ENCODE measurements at places on chromosomes 16 and 17.

- no peak for DNase-seq
Measured at GRCh38 chr16:55500530-55501011, 8.3 kb upstream of the LPCAT2 start.

DNA sequence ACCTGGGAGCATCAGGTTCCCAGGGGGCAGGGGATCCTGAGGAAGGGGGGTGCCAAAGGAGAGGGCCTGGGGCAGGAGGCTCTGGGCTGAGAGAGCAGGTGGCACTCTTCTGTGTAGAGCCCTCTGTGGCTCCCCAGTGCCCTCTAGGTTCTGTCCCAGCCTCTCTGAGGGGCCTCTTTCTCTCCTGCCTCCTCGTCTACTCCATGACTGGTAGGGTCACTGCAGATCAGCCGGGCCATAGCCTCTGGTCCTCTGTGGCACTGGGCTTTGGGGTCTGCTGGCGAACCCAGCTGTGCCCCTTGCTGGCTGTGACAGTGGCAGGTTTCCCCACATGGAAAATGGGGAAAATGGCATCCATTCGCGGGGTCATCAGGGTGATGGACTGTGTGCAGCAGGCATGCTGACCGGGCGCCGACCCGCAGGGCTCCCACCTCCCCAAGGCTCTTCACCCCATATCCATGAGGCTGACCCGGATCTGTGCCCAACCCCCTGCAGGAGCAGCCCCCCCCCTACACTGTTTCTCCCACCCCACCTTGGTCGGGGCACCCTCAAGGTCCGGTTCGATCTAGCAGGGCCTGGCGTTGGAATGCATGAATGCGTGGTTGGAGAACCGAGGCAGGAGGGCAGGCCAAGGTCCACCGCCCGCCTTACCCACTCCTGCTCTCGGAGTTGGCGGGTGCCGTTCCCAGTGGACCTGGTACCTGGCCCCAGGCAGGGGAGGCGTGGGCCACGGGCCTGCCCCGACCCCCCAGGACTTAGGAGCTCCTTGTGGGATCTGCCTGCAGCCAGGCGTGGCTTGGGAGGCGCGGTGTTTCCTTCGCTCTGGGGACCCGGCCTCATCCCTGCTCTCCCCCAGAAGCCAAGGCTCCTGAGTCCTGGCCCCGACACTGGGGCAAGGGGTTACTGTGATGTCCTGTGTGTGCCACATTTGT, 6.5 kb downstream of the GLIS2 start:
- no peak for DNase-seq

- no peak for DNase-seq
Measured at GRCh38 chr17:13490906-13491482, 110.7 kb downstream of the HS3ST3A1 start.

DNA sequence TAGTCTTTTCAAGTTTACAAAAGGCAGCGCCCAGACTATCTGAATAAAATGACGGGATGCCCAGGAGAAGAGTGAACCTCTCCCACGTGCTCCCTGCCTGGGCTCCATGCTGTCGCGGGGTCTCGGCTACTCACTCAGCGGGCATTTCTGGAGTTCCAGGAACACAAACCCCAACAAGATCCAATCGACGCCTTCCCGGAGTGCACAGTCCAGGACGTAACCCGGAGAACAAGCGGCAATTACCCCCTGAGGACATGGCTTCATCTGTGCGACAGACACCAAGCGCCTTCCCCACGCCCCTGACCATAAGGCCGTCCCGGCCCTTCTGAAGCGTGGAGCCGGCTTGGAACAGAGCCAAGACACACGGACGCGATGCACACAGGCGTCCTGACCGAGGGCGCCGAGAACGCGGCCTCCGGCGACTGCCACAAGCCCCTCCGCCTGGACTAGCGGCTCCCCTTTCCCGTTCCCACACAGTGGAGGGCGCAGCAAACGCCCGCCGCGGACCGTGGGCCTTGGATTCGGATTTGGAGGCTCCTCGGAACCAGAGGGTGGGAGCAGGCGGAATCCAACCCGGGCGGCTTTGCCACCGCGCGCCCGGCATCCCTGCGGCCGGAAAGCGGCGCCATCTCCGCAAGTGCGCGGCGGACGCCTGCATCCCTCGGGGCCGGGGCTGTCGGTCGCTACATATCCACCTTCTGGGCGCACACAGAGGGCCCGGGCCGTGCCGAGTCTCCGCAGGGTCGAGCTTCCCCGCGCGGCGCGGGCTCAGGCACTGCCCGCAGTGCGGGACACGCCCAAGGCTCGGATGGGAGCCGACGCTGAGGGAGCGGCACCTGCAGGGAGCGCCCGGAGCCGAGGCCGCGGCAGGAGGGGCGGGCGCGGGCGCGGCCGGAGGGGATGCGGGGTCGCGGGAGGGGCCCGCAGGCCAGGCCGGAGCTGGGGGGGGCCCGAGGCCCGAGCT, 725 bp downstream of the ABCA3 start:
- peak; percentile 65 for DNase-seq

DNA sequence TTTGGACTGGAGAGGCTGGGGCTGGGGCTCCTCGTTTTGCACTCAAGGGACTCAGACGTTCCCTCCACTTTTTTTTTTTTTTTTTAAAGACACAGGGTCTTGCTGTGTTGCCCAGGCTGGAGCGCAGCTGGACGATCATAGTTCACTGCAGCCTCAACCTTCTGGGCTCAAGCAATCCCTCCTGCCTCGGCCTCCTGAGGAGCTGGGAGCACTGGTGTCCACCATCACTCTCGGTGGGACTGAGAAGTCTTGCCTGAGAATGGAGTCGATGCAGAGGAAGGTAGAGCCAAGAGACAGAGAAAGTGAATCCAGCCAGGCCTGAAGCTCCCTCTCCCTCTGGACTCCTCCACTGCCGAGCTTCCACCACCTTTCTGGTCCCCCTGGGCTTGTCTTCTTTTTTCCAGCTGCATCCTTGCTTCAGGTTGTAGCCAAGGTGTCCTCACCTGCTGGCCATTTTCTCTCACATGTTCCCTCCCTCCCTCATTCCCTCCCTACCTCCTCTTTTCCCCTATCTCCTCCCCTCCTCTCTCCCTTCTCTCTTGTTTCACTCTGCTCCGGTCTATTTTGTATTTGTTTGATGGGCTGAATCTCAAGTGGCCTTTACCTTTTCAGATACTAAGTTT, 233.8 kb downstream of the SNX29 start:
- DNase-seq: no peak

- DNase-seq: peak; percentile 13
Measured at GRCh38 chr17:33291248-33292200, 1.6 kb downstream of the ASIC2 start.

- no peak for DNase-seq
Measured at GRCh38 chr16:85759631-85760419, 8.9 kb upstream of the C16orf74 start.

GRCh38 chr16:65497571-65497970, 375.7 kb upstream of the CDH11 start:
- no peak for DNase-seq

DNA sequence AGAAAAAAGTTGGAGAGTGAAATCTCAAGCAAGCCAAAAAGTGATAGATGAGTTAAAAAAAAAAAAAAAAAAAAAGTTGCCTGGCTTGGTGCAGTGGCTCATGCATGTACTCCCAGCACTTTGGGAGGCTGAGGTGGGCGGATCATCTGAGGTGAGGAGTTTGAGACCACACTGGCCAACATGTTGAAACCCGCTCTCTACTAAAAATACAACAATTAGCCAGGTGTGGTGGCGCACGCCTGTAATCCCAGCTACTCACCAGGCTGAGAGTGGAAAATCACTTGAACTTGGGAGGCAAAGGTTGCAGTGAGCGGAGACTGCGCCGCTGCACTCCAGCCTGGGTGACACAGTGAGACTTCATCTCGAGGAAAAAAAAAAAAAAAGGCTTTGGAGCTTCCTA, 668.8 kb downstream of the WWOX start:
- no peak for DNase-seq

Measured in NCI-H1092 (cell line).